SW 1271 (cell line): ENCODE measurements at places on chromosomes 5 and 9.

DNA sequence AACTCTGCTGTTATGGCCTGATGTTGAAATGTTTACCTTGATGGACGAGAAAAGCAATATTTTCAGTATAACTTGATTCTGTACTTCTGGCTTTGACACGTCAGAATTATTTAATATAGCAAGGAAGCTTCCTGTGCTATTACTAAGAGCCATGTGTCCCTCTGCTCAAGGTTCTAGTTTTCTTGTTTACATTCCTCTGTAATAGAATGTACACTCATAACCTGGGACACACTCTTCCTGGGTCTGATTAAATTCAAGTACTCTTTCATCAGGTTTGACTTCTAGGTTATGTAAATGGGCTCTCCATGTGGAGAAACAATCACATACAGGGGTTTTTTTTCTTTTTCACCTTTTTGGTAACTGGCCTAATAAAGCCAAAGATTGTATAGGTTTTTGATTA lies 33.1 kb downstream of the GTF3C4 start:
- no peak for DNase-seq

- DNase-seq, result no peak
Observed at GRCh38 chr5:66704790-66705425, 108.7 kb downstream of the MAST4 start.

DNA sequence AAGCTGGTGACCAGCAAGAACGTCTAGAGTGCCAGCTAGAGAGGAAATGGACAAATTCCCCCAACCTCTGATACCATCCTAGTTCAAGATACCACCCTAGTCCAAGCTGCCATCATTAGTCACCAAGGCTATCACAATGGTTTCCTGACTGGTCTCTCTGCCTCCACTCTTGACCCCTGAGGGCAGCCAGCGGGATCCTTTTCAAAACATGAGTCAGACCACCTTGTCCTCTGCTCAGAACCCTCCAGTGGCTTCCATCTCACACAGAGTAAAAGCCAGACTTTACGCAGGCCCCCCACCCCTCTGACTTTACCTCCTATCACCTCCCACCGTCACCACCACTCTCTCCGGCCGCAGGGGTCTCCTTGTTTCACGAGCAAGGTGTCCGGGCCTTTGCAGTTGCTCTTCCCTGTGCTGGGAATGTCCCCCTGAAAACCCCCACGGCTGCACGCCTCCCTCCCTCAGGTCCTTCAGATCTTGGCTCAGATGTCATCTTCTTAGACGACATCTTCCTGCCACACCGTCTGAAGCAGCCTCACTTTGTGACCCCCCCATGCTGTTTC lies 42.2 kb upstream of the FBXW11 start:
- no peak for DNase-seq

DNA sequence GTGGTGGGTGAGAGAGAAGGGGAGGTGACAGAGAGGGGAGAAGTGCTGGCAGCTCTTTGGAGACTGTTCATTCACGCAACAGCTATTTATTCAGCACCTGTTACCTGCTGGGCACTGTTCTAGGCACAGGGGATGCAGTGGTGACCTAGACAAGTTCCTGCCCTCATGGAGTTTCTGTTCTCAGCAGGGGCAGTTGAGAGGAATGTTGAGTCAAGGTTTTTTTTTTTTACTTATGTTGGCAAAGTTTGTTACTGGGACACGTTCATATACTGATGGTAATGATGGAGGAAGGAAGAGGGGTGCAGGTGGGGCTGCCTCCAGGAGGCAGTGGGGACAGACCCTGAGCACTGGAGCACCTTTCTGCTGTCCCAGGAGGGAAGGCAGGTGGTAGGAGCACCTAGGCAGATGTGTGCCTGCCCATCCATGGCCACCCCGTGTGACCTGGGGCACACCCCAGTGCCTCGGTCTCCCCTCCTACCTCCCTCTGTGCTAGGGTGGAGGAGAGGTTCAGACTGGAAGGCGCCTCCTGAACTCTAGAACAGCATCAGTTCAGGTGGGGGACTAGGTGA lies 49.4 kb upstream of the SLC25A51 start:
- DNase-seq, result no peak

- no peak for DNase-seq
Observed at GRCh38 chr9:130949188-130950038, 10.4 kb upstream of the FIBCD1 start.

- DNase-seq, result no peak
Observed at GRCh38 chr5:60477849-60478248, 222.1 kb downstream of the DEPDC1B start.

DNA sequence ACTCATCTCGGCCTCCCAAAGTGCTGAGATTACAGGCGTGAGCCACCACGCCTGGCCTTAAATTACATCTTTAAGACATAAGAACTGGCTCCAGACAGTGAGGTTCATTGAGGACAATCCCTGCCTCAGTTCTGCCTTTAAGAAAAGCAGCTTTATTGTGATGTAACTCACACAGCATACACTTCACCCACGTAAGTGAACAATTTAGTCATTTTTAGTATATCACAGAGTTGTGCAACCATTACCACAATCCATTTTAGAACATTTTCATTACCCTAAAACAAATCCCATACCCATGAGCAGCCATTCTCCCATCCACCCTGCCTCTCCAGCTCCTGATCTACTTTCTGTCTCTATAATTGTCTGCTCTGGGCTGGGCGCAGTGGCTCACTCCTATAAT lies 24.0 kb upstream of the LTC4S start:
- DNase-seq, result no peak

DNA sequence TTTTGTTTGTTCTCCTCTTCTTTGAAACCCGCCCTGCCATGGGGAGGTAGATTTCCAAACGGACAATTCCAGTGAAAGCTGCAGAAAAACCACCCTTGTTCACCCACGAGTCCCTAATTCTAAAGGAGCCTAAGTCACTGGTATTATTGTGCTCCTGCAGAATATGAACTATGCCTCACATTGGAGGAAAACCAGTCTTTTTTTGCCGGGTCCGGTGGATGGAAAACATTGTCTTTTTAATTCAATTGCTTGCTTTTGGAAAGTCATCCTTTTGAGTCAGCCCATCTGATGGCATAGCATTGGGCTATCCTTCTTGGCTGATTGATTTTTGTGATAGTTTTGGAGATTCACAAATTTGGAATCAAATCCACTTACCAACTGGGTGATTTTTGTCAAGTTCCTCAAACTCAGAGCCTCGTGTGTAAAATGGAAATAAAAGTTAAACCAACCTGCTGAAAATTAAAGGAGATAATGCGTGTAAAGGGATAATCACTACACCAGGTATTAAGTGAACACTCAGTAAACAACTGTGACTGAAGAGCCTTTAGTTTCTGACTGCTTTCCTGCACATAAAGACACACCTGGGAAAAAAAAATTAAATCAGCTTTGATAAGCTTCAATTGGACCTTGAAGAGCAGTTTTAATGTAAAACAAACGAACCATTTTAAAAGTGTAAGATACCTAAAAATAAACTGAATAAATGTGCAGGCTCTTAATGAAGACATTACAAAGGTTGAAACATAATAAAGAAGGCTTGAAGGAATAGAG lies 780 bp upstream of the CCNJL start:
- DNase-seq, result no peak
